ENCODE measurements at places on chromosomes 12 and 14.

DNA sequence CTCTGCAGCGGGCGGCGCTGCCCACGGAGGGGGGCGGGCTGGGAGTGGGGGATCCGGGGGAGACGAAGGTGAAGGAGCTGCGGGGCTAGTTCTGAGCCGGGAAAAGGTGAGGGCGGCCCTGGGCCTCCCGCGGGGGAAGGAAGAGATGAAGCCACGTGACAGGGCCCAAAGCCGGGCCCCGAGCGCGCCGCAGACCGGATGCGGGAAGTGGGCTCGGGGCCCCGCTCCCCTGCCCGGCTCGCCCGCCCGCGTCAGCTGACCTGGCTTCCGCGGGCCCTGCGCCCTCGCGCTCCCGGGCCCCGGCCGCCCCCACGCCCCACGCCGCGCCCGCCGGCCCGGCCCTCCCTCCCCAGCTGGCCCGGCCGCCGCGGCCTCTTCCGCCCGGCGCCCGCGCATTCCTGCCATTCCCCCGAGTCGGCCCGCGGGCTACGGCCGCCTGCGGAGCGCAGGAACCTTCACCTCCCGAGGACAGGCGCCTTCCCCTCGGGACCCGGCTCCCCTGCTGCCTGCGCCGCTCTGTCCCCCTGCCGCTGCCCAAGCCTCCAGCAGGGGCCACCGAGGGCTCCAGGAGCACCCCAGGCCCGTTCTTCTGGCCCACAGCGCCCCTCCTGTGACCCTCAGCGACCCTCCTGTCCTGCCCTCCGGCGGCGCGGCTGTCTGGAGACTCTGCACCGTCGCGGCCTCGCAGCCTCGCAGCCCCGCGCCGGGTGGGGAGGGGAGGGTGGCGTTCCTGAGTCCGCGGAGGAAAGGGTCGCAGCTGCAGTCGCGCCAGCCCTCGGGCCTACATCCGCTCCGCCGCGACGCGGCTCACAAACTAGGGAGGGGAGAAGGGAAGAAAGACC, 20.4 kb downstream of the NINJ2 start:
- DNase-seq, result peak; percentile 72

DNA sequence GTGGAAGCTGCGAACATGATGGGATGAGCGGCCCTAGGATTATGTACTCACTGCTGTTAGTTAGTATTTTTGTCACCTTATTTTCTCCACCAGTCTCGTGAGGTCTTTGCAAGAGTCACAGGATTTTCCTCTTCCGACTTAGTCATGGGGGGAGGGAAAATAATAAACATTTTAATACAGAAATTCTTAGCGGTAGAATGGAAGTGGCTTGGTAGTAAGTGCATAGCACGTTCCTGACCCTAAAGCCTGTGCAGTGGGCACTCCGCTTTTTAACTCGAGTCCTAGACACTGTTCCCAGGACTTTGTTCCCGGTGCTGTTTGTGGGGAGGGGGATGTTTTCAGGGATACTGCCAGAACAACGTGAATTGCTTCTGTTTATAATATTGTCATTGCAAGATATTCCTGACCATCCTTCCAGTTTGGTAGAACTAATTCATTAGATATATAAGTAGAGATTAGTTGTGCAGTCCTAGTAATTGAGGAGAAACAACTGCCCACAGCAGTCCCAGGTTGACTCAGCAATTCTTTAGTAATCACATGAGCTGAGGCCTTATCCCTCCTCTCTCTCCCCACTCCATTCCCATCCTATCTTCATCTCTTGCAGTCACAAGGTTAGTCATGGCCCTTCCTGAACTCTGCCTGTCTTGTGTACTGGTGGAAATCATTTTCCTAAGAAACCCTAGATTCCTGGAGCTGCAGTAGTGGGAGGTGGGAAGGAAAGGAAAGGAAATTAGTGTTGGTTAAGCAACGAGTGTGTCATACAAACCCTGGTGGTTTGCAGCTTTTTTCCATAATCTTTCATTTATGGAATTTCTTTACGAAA, 799 bp downstream of the SLC38A6 start:
- no peak for DNase-seq

- DNase-seq, result no peak
These were observed 110.4 kb upstream of the RFLNA start for GRCh38 chr12:124184456-124184855.

- no peak for DNase-seq
These were observed 69.3 kb upstream of the HMGA2 start for GRCh38 chr12:65754744-65755595.

Data from effector memory CD4-positive, alpha-beta T cell (primary cell).